K562 (cell line): ENCODE measurements at places on chromosomes 6 and 20. TPM values are rescaled to one million over a fixed set of nuclear protein-coding genes. Genes with fewer than 3 reads are reported as not detected.

Gene PPP1R16B
- total RNA-seq = 9.4 and 11.5 TPM in 2 replicates

GRCh38 chr20:35007413-35007812 is 51.7 kb downstream of the MYH7B start:
- DNase-seq = no peak

Gene RSPO3
- total RNA-seq = not detected in 2 replicates

DNA sequence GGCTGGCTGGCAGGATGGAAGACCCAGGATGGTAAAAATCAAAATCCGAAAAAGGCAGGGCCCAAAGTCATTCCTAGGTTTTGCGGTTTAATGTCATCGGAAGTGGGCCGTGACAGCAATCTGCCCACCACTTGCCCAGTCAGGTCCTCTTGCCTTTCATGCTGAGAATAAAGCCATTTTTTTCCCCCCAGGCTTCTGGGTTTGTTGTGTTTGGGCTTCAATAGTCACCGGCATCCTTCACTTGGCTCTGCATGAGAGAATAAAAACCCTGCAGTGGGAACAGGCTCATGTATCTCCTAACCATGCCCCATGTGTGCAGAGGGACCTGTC is 56.1 kb downstream of the MEP1A start:
- DNase-seq = no peak

- no peak for DNase-seq
Observed at GRCh38 chr20:23269954-23270353, 80.6 kb upstream of the NXT1 start.

- peak; percentile 18 for DNase-seq
Observed at GRCh38 chr6:52341561-52342260, 20.2 kb upstream of the PAQR8 start.
